SJSA1 (cell line): ENCODE measurements at places on chromosomes 3 and 15.

- DNase-seq: no peak
These were observed 223.0 kb downstream of the EPHA6 start for GRCh38 chr3:97037294-97037943.

- DNase-seq: no peak
These were observed 29.3 kb upstream of the SLC28A1 start for GRCh38 chr15:84855136-84855535.

DNA sequence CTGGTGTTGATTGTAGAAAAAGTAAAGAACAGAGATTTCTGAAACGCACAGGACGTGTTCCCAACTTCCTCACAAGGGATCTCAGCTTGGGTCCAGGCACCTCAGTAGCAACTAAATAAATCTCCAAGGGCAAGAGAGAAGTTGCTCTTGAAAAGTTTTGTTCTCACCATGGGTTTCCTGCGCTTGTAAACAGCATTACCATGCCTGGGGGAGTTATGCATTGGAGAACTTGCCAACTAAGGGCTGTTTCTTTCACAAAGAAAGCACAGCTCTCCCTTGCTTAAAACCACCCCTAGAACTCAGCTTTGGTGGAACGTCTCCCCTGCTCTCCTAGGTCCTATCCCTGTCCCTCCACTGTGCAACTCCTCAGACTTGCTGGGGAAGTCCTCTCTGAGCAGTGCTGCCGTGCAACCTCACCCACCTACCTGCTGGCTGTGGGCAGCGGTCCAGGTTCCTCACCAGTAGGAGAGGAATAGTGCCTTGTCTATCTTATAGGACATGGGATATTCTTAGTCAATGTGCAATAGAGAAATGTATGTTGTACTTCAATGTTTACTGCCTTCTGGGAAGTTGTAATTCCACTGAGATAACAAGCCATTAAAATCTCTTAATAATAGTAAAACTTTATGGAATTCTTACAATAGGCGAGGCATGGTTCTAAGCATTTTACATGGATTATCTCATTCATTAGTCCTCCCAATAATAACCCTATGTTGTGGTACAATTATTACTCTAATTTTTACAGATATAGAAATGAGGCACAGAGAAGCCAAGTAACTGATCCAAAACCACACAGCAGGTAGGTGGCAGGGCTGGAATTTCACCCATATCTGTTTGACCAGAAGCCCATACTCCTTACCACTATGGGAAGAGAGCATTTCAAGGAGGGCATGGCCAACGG is 51.5 kb downstream of the UMPS start:
- no peak for DNase-seq

DNA sequence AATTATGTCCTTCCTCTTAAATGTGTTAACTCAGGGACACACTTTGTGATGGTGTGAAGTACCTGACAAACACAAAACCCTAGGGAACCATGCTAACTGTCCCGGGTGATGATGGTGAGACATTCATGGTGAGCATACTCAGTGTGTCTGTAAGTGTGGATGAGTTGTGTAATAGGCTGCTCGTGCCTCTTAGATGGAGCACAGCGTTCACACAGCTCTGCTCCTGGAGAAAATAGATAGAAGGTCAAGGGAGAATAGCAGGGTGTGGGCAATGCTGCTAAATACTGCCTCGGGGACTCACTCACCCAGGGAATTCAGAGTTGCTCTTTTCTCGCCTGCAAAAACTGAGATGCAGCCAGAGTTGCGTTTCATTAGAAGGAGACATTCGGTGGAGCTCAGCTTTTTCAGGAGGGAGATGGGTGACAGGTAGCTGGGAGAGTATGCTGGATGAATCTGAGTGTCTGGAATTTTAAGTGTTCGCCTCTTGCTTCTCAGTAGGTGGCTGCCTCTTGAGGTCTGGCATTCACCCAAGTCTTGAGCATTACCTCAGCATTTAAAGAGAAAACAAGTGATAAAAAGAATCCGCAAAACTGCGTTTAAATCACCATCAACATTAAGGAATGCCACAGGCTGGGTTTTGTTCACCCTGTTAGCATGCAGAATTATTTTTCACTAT is 813.2 kb downstream of the AGBL1 start:
- DNase-seq: no peak

- DNase-seq: no peak
These were observed 35.5 kb upstream of the HACD2 start for GRCh38 chr3:123620343-123620742.

GRCh38 chr3:10762611-10763247 is 53.3 kb upstream of the SLC6A11 start:
- no peak for DNase-seq

DNA sequence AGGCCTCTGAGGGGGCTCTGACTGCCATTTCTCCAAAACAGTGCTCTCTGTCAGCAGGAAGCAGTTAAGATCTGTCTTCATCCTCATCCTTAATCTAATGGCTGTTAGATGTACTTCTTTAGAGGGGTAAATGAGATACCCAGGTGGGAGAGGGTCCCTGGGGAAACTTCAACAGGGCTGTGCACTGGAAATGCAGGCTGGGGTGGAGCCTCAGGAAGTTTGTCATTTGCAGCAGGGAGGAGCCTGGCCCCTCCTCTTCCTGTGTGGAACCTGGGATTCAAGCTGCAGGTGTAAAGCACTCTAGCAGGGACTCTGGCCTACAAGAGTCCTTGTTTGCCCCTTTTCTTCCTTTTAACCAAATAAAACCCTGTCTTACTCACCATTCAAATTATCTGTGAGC is 1173.6 kb downstream of the OTOL1 start:
- no peak for DNase-seq

- DNase-seq: no peak
These were observed 36.7 kb downstream of the PLOD2 start for GRCh38 chr3:146124126-146124801.

DNA sequence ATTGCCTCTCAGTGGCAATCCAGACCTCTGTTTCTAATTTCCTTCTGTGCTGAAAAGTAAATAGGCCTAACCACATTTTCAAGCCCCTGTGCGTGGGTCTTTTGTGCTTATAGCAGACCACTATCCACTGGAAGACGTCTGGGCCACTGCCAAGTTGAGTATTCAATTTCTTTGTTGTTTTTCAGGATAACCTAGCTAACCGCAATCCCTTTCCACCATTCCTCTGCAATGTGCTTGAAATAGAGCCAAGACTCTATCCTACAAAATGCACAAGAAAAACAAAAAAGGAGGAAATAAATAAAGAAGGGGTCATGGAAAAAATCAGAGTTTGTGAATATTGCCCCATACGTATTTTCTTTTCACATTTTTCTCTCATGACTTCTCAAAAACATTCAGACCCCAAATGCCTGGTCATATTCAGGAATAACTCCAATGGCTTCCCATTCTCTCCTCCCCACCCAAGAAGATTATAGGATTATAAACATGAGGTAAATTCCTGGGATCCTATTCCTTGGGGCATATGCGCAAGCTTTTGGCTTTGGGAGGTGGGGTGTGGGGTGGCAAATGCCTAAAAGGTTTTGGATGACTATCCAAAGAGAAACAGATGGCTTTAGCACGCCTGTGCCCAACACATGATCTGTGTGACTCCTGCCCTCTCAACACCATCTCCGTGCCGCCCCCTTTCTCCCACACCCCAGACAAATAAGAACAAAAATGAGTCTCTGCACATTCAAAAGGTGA is 217.9 kb upstream of the THBS1 start:
- DNase-seq: peak; percentile 95

- DNase-seq: no peak
These were observed 27.5 kb upstream of the TGM5 start for GRCh38 chr15:43294091-43294706.

DNA sequence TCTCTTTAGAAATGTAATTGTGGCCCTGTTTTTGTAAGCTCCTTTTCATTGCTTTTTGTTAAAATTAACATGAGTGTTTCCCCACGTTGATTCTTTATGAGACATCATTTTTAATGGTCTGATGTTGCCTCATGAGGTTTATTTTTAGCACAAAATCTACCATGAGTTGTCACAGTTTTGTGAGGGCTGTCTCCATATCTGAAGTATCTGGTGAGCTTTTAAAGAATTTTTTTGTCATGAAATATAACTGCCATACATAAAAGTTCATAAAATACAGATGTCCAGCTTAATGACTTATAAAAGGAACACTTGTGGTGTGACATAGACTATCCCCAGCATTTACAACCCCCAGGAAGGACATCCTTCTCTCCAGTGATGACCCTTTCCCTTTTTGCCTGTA is 34.3 kb upstream of the CEMIP start:
- no peak for DNase-seq

DNA sequence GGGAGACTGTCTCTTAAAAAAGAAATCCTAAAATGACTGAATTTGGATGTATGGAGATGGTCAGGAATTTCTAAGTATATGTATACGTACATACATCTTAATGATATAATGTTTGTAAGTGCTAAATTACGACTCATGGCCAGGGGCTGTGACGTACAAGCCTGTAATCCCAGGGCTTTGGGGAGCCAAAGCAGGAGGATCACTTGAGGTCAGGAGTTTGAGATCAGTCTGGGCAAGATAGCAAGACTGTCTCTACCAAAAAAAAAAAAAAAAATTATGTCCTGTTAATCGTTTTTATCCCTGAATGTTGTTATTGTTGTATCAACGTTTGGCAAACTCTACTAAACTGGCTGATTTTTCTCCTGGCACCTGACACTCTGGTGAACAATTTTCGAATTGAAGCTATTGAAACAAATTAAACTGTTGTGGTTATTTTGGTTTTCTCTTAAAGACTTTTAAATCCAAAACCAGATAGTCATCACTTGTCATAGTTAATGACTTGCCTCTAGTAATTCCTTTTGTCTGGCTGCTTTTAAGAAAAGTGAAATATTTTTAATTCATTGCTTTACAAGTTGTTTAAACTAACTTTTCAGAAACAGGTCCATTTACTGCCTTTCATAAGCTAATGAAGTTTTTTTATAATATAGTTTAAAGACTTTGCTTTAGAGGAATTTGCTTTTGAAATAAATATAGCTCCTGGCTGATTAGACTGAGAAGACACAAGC is 7.0 kb downstream of the MORF4L1 start:
- no peak for DNase-seq

DNA sequence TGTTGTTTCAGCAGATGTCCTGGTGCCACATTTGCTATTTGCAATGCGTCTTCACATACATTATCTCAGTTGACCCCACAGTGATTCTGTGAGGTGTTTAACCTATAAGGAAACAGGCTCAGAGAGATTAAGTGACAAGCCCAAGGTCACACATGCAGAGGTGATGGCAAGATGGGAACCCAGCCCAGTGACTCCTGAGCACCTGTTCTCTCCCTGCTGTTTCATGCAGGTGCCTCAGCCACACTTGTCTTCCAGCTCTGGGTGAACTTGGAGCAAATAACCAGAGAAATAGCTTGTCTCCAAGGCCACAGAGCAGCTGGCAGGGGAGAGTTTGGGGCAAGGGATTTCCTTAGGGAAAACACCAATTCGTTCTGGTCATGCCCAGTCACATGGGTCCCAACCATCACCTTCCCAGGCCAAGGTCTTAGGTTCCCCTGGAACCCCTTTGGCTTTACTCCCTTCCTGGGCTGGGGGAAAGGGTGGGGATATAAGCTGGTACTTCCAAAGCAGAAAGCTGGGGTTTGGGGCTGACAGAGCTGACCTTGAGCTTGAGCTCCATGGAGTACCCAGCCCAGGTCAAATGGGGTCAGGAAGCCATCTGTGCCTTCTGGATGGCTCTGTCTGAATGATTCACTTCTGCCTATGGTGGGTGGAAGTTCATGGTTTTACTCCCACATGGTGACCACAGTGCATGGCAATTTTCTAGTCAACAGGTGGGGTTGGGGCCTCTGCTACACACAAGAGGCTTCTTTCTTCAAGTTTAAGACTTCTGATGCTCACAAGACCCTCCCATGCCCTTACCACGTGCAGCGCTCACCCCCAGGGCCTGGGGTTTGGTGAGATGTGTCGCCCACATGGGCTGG is 22.4 kb downstream of the LIPC start:
- no peak for DNase-seq

DNA sequence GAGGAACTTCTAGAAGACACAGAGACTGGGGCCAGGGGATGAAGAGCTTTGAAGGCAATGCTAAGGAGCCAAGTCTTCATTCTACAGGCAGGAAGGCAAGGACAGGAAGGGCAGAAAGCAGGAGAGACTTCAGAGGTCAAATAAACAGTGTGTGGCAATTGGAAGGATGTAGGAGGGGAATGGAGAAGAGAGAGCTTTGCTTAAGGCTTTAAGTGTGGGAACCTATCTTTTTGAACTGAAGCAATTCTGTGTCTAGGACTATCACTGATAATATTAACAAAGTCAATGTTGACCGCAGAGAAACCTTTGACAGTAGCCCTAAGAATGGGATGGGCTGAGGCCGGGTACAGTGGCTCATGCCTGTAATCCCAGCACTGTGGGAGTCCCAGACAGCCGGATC is 325.0 kb downstream of the FOXP1 start:
- DNase-seq: no peak

DNA sequence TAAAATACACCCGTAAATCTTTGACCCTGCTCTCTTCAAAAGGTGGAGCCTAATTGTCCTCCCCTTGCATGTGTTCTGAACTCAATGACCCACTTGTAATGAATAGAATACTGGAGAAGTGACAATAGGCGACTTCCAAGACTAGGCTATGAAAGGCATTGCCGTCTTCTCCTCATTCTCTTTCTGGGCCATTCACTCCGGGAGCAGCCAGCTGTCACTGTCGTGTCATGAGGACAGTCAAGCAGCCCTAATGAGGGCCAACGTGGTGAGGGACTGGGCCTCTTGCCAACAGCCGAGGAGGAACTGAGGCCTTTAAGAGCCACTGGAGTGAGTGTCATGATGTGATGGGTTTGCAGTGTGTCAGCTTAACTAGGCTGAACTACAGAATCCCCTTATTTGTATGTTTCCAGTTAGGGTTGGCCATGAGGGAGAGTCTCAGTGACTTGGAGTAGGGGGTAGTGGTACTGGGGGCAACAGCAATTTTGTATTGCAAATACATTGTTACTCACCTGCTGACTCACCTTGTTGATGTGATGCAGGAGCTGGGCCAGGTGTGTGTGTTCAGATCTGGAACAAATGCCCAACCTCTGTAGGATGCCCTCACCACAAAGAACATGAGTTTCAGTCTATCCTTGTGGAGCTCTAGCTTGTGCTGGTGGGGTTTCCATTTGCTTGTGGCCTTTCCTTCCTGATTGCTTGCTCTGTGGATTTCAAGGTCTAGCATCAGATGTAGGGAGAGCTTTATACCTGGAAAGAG is 188.5 kb upstream of the PROK2 start:
- DNase-seq: no peak

DNA sequence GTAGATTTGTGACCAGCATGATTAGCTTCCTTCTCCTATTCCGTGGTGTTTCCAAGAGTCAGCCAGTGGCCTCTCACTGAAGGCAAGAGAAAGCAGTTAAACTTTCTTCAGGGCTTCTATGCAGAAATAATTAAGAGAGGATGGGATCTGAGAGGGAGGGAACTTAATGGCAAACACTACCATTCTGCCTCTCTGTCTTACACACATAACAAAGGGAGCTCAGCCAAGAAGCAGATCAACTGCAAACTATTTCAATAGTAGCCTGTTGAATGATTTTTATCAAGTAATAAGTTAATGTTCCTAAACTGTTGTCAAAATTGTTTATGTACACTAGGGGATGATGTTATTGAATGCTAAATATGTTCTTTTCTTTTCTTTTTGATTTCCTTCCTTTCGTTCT is 11.8 kb downstream of the OXSR1 start:
- no peak for DNase-seq
